ENCODE measurements at places on chromosomes 6 and 20.

- peak; percentile 9 for DNase-seq
Observed at GRCh38 chr20:51562332-51563173, 20.0 kb upstream of the NFATC2 start.

- no peak for DNase-seq
Observed at GRCh38 chr6:141752677-141753076, 380.0 kb upstream of the GJE1 start.

DNA sequence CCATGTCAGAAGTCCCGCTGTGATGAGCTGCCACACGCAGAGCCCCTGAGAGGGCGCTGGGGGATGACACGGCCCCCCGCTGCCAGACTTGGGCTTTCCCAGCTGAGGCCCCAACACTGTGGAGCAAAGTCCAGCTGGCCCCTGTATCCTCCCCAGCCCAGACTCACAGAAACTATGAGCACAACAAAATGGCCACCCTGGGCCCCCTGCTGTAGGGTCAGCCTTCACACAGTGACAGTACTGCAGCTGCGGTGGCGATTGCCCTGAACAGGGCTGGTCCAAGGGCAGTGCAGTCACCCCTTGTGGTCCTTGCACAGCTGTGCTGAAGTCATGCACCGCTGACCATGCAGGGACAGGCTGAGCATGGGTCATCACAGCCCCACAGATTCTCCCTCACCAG is 78.2 kb upstream of the CST7 start:
- no peak for DNase-seq

- no peak for DNase-seq
Observed at GRCh38 chr20:1509237-1509636, 18.0 kb upstream of the SIRPB2 start.

DNA sequence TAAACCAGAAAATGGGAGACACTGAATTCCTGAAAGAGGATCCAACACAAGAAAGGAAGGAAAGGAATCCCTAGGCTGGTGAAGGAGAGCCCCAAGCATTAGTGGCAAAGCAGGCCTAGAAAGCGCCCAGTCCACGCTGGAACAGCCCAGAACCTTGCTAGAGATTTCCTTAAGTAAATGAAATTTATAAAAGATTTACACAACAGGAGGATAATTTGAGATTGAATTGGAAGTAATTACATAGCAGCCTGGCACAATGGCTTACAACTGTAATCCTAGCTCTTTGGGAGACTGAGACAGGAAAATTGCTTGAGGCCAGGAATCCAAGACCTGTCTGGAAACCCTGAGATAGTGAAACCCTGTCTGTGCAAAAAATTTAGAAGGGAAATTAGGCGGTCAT is 26.8 kb upstream of the C20orf144 start:
- no peak for DNase-seq
